Astrocyte of the spinal cord (primary cell): ENCODE measurements at places on chromosomes 7 and 10.

- no peak for DNase-seq
Measured at GRCh38 chr7:55523366-55523765, 48.9 kb downstream of the VOPP1 start.

- DNase-seq = no peak
Measured at GRCh38 chr10:75101416-75102251, 9.8 kb upstream of the SAMD8 start.

GRCh38 chr7:92851732-92852131, 15.4 kb upstream of the CDK6 start:
- DNase-seq = peak; percentile 29

GRCh38 chr7:57204411-57204811, 72.2 kb upstream of the ZNF479 start:
- DNase-seq = no peak

GRCh38 chr7:14191686-14192098, 202.2 kb upstream of the ETV1 start:
- peak; percentile 51 for DNase-seq

GRCh38 chr10:48790457-48791044, 105.9 kb downstream of the WDFY4 start:
- no peak for DNase-seq

DNA sequence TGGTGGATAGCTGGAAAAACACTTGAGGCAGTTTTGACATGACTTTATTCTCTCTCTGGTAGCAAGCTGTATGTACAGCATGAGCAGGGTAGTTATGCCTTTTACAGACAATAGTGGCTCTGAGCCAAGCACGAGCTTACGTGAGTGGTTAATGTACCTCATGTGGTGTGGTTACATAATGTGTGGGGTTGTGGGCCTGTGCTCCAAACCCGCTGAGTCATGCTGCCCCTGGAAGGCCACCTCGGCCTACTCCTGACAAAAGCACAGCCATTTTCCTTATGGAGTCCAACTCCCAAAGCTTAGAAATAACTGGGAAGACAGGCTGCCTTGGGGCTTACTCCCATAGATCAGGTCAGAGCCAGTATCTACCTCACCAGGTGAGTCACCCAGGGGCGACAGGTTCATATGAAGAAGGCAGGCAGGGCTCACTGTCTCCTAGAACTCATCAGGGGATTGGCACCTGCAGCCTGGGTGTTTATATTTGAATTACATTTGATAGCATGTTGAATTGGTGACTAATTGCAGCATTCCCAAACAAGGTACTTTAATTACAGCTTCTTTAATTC, 404.5 kb downstream of the ADRA2A start:
- no peak for DNase-seq

DNA sequence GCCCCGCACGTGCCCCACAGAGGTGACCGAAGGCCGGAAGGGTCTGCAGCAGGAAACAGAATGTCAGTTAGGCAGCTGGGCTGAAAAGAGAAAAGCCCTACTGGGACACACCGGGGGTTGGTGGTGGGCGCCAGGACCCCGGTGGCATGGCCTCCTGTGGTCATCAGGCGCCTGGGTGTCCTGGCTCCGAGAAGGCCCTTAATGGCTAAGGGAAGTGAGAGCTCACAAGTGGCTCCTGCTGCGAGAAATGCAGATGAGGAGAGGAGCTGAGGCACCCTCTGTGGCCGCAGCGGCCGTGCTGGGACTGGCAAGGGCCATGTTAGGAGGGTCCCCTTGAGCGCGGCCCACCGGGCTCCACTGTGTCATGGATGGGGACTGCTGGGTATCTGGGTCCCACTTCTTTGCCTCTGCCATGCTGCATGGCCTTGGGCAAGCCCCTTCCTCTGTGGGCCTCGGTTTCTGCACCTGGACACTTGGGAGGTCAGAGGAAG, 79.2 kb upstream of the GNA12 start:
- no peak for DNase-seq

DNA sequence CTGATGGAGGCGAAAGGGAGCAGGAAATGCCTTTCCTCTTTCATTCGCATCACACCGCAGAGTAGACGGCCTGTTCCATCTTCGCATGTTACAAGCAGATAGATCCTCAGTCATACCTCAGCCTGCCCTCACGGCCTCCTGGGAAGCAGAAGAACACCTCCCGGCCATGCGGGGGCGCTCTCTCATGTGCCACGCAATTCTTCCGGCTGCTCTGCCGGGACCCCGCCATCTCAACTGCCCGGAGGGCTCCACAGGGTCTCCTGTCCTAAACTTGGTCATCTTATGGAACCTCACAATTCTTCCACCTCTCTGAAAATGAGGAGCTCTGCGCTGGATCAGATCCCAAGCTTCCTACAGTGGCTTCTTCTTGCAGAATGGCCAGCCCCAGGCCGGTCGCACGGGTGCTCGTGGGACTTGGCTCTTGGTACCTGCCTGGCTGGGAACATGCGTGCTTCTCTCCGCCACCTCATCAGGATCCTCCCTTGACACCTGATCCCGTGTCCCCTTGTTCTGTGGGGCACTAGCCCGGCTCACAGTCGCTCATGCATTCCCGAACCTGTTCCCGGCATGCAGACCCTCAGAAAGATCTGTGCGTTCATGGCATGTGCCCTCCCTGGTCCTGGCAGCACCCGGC, 262.8 kb upstream of the SHH start:
- DNase-seq = no peak

DNA sequence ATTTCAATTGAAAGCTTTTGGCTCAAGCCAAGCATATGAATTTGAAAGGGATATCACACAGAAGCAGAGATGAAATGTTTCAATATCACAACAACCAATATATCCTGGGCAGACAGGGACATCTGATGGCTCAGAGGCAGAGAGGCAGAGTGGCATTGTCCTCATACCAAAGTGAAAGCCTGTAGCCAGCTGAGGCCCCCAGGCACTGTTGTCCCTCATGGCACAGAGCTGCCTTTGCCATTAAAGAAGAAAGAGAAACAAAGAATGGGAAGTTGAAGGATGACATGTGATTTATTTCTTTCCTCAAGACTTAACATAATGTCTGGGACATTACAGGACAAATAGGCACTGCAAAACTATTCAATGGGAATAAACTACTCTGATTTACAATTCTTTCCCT, 504.3 kb upstream of the PCDH15 start:
- DNase-seq = no peak

DNA sequence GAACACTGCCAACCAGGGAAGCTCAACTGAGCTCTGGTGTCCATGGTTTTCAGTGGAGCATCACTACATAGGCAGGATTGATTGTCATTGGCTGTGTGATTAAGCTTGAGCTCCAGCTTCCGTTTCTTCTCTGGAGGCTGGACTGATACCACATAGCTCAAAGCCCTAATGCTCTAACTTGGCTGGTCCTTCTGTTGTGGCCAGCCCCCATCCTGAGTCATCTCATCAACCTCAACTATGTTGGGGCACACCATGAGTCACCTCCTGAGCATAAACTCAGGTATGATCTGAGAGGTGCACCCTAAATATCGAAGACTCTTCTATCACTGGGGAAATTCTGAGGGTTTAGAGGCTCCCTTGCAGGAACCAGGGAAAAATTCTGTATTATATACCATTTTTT, 114.5 kb upstream of the INHBA start:
- peak; percentile 68 for DNase-seq

DNA sequence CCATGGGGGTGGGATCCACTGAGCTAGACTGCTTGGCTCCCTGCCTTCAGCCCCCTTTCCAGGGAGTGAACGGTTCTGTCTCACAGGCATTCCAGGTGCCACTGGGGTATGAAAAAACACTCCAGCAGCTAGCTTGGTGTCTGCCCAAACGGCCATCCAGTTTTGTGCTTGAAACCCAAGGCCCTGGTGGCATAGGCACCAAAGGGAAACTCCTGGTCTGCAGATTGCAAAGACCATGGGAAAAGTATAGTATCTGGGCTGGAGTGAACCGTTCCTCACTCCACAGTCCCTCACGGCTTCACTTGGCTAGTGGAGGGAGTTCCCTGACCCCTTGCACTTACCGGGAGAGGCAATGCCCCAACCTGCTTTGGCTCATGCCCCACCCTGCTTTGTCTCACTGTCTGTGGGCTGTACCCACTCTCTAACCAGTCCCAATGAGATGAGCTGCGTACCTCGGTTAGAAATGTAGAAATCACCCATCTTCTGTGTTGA, 62.7 kb downstream of the PPP1R9A start:
- DNase-seq = no peak

GRCh38 chr7:44748948-44749731, 493 bp downstream of the ZMIZ2 start:
- DNase-seq = no peak

GRCh38 chr7:126791306-126791705, 461.4 kb downstream of the GRM8 start:
- DNase-seq = peak; percentile 78

GRCh38 chr7:39304178-39304577, 262.0 kb upstream of the YAE1 start:
- DNase-seq = no peak

DNA sequence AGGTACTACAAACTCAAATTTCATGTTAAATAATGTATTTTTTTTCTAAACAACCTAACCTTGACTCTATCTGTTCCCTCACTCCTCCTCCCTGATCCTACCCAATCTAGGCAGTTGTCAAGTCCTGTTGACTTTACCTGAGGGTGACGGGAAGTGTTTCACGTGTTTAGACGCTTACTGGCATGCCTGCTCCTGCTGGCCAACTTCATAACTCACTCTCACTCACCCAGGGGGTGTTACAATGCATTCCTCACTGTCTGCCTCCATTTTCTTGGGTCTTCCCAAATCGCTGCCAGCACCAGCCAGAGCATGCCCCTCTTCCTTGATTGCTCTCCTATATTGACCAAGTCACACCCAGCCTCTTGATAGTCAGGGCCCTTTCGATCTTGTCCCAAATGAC, 28.3 kb downstream of the CRCP start:
- DNase-seq = no peak

- no peak for DNase-seq
Measured at GRCh38 chr7:117116211-117116610, 162.9 kb downstream of the ST7 start.

GRCh38 chr10:86389441-86390193, 23.0 kb upstream of the GRID1 start:
- DNase-seq = no peak

- DNase-seq = peak; percentile 36
Measured at GRCh38 chr10:89591111-89591795, 53.8 kb downstream of the PANK1 start.

- DNase-seq = no peak
Measured at GRCh38 chr7:157896774-157897555, 560.2 kb downstream of the DNAJB6 start.

DNA sequence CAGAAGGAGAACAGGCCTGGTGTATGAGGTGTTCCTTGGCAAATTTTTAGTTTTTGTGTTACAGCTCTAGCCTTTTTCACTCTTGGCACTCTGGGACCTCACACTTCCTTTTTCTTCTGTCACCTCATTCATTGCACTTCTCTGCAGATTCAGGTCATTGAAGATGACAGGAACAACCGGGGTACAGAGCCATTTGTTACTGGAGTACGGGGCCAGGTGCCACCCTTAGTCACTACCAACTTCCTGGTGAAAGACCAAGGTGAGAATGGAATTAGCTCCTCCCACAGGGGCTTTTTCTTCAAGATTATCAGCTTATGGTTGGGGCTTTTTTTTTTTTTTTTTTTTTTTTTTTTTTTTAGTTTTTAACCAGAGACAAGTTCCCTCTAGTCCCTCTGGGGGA, 18.5 kb upstream of the CHCHD1 start:
- no peak for DNase-seq
